ENCODE measurements at places on chromosomes 7 and 10. TPM values are rescaled to one million over a fixed set of nuclear protein-coding genes. Genes with fewer than 3 reads are reported as not detected.

Gene GTF2IRD2
- 4.1 TPM for polyA plus RNA-seq

Gene ZNF746
- 9.4 TPM for polyA plus RNA-seq

Gene KDM7A
- 2.1 TPM for polyA plus RNA-seq

Gene FIGNL1
- polyA plus RNA-seq, result 10.4 TPM

Gene LLCFC1
- polyA plus RNA-seq, result not detected

Gene WIPF3
- 0.25 TPM for polyA plus RNA-seq

Gene PRSS37
- not detected for polyA plus RNA-seq

Gene CDC14C
- not detected for polyA plus RNA-seq

Gene WEE2
- not detected for polyA plus RNA-seq

Gene DDC
- polyA plus RNA-seq, result not detected

Gene GALNT17
- polyA plus RNA-seq, result not detected

Gene CASP2
- 24.6 TPM for polyA plus RNA-seq

Gene LMTK2
- 7.7 TPM for polyA plus RNA-seq

Gene GATA3
- 5.3 TPM for polyA plus RNA-seq

Gene ECHDC3
- polyA plus RNA-seq, result 9.6 TPM

Gene ZNF655
- polyA plus RNA-seq, result 39.6 TPM

Gene GRM3
- polyA plus RNA-seq, result not detected

Gene CNTNAP2
- polyA plus RNA-seq, result 2.5 TPM

Gene PTN
- polyA plus RNA-seq, result 3.1 TPM

Gene COL17A1
- 2,244 TPM for polyA plus RNA-seq

Gene TMEM213
- polyA plus RNA-seq, result not detected

Data from mammary epithelial cell (primary cell).